MV-4-11 (cell line): ENCODE measurements at places on chromosomes 1 and 21.
A peak's percentile ranks its signal among the peaks of the same experiment; 100 is the strongest.

DNA sequence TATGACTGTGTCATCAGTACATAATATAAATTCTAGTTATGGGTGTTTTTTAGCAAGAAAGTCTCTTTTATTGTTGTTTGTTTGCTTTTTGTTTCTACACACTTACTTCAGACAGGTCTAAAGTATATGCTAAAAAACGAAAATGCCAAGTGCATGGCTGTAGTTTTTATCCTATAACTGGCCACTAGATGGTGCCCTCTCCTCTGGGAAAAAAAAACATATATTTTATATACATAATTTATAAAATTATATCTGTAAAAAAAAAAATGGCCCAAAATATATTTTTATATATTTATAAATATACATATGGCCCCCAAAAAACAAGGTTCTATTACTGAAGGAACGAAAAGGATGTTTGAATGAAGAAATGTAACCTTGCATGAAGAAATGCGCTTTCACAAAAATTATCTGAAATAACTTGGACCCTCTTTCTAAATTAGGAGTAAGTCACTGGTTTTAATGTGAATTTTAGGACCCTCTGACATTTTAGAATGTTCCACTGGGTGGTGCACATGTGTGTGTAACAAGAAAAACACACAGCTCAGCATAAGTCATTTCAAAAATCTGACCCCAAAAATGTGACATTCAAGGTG lies 93.5 kb downstream of the TTLL7 start:
- no peak for DNase-seq

GRCh38 chr1:93689521-93690223 lies 8.0 kb upstream of the BCAR3 start:
- DNase-seq: no peak

DNA sequence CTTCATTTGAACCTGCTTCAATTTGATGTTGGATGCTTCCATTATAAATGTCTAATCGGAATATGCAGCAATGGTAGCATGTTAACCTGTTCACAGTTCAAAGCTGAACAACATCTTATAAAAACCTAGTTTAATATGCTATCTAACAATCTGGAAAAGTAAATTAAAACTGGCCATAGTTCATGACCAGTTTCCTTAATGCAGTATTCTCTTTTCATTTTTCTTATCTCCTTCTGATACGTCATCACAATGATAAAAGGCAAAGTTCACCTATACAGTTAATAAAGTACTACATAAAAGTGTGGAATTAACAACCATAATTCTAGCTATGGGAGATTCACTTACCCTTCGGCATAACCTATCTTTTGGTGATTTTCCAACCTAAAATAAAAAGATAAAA lies 65.1 kb downstream of the IARS2 start:
- no peak for DNase-seq

- no peak for DNase-seq
These were observed 279.5 kb upstream of the NR5A2 start for GRCh38 chr1:199747984-199748383.

- DNase-seq: peak; percentile 42
These were observed 125.2 kb upstream of the PTBP2 start for GRCh38 chr1:96596226-96596922.

GRCh38 chr1:236002025-236002390 lies 62.9 kb downstream of the NID1 start:
- no peak for DNase-seq
